Stimulated activated CD4-positive, alpha-beta T cell treated with anti-CD3 and anti-CD28 coated beads, Interleukin-1b, Interleukin-23, amount 100 ng/mL, for 1 hour (primary cell): ENCODE measurements at places on chromosomes 1 and 21.

DNA sequence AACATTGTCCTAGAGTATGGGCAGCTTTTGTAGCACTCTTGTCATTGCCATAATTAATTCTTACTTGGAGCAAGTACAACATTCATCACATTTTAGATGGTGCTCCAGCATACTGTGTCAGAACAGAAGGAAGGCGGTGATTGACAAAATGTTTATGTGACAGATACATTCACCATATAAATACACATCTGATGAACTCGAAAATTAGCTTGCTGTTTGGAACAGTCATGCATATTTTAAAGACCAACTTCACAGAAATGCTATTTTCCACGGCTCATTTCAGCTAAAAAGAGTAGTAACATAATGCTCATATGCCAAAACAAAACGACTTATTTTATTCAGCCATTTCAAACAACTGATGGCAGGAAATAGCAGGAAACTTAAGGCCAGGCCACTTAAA is 302.7 kb downstream of the MRPL39 start:
- DNase-seq, result no peak

DNA sequence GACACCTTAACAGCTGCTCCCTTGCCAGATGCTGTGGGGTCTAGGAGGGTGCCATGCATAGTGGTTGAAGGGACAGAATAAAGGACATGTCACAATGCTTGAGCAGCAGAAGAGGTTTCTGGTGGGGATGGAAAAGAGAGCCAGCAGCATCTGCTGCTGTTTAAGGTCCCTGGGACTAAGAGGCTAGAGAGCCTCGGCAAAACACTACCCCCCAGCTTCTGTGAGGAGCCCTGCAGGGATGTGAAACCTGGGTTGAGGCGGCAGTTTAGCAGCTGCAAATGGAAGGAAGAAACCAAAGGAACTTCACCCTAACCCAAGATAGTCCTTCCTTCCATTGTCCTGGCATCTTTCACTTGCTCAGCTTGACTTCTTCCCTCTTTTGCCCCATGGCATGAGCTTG is 39.4 kb downstream of the PLXNA2 start:
- DNase-seq, result no peak

- DNase-seq, result no peak
Observed at GRCh38 chr1:19007491-19008441, 51.3 kb upstream of the IFFO2 start.

DNA sequence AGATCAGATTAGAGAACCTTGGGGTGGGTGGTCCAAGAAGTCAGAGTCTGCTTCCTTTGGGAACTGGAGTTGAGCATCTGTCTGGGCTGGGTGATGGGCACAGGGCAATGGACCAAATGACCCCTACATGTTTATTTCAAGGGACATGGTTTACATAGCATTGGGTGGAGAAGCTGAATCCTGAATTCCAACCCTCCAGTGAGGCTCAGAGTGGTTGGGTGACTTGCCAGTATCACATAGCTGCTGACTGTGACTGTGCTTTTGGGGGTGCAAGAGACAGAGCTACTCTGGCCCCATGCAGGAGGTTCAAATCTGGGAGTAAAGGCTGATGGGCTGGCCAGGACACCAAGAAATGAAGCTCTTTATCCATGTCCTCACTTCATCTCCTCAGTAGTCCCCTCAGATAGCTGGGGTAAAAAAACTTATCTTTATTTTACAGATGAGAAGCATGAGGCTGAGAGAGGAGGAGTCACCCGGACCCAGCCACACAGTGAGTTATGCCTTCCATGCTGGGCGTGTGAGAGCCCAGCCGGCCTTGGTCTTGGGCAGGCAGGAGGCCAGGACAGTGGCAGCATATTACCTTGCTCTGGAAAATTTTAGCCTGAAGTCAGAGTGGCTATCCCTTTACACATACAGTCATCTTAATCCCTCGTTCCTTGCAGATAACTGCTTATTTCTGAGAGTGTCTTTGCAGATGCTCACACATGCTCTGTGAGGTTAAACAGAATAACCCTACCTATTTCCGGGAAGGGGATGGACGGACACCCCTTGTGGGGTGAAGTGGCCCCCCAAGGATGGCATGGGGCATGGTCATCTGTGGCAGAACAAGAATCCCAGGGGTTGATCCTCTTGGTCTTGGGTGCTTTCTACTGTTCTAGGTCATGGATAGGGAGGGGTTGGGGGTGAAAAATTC is 2.8 kb upstream of the SERINC2 start:
- DNase-seq, result no peak

DNA sequence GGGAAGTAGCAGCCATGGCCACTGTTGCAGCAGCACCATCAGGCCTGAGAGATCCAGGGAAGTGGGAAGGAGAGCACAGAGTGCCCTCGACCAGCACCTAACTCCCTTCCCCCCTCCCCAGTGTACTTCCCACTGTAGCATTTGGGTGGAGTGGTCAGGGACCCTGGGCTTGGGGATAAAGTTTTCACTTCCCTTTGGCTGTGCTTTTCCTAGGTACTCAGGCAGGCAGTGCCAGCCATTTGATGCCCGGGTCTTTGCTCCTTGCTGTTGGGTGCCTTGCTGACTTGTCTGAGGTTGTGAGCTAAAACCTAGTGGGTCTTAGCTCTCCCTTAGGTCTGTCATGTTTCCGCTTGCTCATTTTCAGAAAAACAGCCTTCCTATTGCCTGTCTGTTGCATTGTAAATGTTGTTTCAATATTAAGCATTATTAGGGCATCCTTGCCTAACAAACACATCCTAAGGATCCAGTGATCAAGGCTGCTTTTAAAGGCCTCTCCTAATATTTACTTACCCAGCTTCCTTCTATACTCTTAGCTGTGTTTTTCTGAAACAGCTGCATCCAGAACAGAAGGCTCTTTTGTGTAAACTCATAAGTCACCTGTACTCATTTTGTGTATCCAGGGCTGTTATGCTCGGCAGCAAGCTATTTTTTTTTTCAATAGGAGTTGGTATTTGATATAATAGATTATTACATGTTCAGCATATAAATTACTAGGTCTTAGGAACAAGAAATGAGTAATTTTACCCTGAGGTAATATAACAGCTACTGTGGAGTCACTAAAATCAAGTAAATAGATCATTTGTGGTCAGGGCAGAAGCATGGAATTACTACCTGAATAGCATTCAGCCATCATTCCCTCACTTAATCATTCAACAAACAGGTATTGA is 418.6 kb upstream of the PROX1 start:
- DNase-seq, result no peak

- no peak for DNase-seq
Observed at GRCh38 chr1:59885160-59885832, 41.3 kb downstream of the CYP2J2 start.

DNA sequence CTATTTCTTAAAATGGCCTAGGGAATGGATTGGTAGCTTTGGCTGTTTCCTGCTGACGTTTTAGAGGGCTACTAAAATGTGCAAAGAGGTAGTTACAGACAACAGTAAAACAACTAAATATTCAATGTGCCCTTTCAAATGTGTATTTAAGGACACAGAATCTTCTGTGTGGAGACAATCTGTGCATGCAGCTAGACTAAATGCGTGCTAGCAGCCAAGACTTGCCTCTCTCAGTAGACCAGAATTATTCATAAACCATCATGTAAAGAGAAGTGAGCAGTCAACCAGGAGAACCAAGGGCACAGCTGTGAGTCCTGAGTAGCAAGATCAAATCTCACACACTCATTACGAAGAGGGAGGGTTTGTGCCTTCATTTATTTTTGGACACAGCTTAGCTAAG is 160.2 kb upstream of the GREM2 start:
- no peak for DNase-seq

GRCh38 chr1:24557711-24558131 is 1.8 kb downstream of the NCMAP start:
- no peak for DNase-seq

DNA sequence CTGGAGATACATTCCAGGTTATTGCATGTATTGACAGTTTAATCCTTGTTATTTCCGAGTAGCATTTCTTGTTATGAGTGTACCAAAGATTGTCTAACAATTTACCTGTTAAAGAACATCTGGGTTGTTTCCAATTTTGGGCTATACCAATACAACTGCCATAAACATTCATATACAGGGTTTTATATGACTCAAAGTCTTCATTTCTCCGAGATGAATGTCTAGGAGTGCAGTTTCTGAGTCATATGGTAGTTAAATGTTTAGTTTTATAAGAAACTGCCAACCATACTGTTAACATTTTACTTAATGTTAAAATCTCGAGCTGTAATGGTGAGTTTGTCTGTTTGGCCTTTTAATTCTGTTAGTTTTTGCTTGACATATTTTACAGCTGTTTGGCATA is 10.0 kb downstream of the RAB4A start:
- DNase-seq, result no peak

DNA sequence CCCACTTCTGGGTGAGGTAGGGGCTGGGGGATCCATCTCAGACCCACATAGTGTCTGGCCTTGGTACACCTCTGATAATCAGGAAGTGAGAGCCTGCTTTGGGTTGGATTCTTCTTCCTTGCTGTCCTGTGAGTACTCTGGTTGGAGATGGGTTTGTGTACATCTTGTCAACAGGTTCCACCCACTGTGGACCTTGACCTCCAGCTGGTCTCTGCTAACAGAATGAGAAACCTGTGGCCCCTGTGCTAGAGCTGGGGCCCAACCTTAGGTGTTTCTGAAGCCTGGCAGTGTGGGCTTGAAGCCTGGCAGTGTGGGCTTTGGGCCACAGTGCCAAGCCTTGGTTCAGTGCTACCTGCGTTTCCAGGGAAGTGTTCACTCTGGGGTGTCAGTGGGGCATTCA is 2.6 kb downstream of the ZBTB48 start:
- no peak for DNase-seq

GRCh38 chr1:10866321-10867093 is 70.1 kb upstream of the CASZ1 start:
- no peak for DNase-seq

DNA sequence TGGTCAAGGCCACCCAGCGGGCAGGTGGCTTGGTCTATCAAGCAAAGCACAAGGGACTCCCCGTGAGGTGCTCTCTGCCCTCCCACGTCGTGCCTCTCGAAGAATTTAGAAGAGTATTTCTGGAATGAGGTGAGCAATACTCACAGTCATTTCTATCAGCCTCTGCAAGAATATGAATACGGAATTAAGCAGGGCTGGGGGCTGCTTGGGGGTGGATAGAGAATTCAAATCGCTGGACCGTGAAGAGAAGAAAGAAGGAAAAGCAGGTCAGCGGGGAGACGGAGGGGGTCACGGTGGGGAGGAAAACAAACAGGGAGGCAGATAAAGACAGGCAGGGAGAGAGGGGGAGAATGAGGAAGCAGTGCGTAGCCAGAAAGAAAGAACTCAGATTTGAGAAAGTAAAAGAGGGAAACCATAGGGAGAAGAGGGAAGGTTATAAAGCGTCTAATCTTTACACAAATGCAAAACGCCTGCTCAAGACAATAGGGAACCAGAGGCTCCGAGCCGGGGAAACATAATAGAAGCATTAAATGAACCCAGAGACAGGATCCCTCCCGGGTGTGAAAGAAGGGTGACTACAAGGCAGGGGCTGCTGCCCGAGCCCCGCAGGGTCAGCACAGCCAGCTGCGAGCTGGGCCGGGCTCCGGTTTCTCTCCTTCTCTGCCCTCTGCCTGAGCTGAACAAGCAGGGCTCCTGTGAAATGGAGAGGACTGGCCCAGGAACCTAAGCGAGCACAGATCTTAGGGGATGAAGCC is 2.1 kb upstream of the EDN2 start:
- no peak for DNase-seq

DNA sequence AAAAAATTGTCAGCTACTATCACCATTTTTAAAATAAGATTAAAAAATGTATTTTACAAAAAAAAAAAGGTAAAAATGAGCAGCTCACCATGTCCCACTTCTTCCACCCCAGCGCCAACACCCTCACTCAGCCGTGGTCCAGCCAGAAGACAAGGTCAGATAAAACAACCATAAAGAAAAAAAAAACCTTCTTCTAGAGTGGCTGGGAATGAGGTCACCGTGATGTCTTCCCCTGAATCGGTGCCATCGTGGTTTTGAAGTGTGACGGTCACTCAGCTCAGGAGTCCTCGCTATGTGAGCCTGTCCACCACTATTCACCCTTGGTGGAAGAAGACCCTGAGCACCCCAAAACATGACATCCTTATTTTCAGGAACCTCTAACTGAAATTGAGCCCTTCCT is 38.1 kb downstream of the B3GALT5 start:
- DNase-seq, result no peak

DNA sequence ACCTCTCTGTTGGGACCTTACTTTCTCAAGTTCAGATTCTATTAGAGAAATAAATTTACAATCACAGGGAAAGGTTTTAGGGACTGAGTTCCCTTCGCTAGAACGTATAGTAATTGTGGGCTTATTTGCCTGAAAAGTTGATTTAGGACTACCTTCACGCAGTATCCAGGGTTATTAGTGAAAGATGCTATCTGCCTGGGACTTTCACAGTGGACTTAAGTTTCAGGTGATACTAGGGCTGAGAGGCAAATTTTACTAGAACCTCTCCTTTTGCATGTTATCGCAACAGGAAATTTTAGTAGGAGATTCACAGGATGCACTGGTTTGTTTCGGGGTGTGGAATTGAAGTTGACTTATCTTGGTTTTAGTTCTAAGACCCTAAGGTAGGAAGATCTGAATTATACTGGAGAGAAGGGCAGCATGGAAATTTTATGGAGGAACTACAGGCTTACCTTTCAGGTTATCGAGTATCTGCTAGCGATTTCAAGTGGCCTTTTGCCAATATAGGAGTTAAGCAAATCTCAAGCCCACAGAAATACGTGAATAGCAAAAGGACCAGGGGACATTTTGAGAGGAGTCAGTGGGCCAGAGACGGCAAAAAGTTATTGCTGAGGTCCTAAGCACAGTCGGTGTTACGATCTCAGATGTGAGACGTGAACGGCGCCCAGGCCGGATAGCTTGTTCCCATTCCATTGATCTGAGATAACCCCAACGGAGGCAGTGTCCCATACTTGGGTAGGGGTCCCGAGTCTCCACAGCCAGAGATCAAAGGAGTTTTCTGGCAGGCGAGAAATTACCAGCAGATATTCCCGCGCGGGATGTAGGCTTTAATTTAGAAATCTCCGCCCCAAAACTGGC is 723 bp upstream of the GNAI3 start:
- DNase-seq, result no peak

GRCh38 chr1:189764391-189765320 is 713.0 kb downstream of the BRINP3 start:
- no peak for DNase-seq

DNA sequence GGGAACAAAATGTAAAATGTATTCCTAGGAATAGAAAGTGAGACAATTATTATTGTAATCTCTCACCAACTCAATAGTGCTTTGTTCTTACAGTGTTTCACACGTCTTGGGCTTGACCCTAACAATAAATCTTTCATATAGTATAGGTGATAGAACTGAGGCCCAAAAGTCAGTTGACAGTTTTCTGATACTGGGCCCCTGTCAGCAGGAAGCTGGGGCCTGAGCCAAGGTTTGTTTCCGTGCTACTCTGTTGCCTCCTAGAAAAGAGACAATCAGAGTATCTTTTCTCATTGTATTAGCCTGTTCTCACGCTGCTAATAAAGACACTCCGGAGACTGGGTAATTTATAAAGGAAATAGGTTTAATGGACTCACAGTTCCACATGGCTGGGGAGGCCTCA is 5.0 kb downstream of the RRP1B start:
- DNase-seq, result no peak

DNA sequence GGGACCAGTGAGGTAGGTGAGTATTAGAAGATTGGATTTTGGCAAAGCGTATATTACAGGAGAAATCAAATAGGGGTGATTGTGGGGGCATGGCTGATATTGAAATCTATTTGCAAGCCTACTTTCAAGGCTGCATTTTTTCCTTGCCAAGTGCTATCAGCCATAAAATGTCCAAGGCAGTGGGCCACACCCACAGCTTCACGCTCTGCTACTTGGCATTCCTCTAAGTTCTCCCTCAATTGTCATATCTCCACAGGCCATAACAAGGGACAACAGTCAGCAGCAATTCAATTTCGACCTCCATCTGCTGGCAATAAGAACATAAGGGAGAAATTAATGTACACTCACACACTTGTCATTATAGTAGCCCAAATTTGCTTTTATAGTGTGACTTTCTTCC is 667.1 kb upstream of the PKN2 start:
- no peak for DNase-seq
